ENCODE measurements at places on chromosomes 1 and 21.

DNA sequence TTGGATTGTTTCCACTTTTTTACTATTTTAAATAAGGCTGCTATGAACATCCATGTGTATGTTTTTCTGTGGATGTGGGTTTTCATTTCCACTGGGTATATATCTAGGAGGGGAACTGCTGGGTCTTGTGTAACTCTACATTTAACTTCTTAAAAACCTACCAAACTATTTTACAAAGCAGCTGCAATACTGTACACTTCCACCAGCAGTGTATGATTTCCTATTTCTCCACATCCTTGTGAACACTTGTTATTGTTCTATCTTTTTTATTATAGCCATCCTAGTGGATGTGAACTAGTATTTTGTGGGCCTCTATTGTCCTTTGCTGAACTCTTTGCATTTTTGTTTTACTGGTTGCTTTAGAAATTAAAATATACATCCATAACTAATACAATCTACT, 33.4 kb downstream of the DIPK1A start:
- DNase-seq: no peak

DNA sequence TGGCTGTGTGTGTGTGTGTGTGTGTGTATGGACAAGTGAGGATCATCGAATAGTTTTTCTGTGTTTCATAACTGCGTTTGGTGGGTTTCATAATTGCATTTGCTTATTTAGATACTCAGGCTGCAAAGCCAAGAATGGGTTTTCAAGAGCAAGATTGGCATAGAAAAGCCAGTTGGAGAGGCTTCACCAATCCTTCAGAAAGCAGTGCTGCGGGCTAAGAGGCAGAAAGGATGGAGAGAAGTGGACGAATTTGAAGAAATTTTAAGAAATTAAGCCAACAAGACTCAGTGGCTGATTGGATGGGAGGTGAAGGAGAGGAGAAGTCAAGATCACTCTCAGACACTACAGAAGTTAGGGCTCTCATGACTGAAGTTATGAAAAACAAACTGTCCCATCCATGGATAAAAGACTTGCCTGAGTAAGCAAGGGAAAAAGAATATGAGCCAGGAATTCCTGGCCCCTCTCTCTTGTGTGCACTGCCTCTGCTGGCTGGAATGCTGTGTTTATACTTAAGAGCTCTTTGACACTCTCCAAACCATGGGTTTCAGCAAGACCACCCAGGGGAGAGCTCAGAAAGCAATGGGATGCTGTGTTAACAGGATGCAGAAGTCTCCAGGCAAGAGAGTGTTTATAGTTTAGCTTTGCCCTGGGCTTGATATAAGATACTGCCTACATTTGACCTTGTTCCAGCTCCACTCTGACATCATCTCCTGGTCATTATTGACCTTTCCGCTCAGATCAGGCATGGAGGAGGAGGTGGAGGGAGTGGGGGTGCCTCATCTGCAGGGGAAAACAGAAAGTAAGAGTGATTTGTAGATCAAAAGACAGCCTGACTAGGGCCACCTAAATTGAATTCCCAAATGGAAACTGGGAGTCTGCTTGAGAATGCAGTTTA, 232.0 kb upstream of the PLXNA2 start:
- no peak for DNase-seq

GRCh38 chr1:225651376-225651871, 1.5 kb downstream of the ENAH start:
- DNase-seq: no peak

DNA sequence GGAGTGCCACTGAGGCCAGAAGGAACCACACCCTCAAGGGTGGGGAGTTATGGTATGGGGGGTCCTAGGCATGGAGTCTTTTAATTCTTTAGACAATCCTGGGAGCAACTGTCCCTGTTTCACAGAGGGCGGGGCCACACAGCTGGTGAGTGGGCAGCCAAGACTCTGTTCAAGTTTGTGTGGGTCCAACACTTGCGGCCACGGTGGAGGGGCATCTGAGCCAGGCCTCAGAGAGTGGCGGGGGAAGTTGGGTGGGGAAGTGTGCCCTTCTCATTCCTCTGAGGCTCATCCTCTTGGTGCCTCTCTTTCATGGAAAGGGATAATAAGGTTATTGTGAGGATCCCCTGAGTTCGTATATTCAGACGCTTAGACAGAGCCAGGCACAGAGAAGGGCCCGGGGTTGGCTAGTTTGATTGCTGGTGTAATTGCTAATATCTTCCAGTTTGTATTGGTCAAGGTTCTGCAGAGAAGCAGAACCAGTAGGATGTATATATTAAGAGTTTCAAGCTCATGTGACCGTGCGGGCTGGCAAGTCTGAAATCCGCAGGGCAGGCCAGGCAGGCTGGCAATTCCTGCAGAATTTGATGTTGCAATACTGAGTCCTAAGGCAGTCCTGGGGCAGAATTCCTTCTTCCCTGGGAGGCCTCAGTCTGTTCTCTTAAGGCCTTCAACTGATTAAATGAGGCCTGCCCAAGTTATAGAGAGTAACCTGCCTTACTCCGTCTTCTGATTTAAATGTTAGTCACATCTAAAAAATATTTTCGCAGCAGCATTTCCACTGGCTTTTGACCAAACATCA, 15.9 kb downstream of the PCSK9 start:
- DNase-seq: peak; percentile 65

DNA sequence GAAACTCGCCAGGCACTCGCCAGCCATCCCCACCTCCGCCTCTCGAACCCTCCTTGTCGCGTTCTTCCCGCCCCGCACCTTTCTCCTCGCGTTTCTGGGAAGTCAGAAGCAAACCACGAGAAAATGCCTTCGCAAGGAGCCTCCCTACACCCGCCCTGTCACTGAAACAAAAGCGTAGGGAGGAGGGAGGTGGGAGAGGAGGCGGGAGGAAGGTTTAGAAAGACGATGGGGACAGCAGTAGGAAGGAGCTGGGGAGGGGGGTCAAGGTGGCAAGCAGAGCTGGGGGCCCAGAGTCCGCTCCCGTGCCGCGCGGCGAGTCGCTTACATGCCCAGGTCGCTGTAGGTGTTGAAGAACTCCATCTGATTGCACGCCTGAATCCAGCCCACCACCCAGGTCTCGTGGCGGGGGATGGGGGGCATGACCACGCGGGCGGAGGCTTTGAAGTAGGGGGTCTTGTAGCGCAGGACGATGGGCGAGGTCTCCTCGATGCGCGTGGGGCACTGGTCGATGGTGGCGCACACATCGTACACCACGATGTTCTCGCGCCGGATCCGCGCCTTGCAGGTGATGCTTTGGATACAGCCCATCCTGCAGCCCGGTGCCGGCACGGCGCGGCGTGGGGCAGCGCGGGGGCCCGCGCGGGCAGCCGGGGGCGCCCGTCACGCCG, 1.0 kb downstream of the FAM78B start:
- DNase-seq: peak; percentile 86

- DNase-seq: no peak
Measured at GRCh38 chr1:158613764-158614163, 8.7 kb downstream of the OR10Z1 start.

DNA sequence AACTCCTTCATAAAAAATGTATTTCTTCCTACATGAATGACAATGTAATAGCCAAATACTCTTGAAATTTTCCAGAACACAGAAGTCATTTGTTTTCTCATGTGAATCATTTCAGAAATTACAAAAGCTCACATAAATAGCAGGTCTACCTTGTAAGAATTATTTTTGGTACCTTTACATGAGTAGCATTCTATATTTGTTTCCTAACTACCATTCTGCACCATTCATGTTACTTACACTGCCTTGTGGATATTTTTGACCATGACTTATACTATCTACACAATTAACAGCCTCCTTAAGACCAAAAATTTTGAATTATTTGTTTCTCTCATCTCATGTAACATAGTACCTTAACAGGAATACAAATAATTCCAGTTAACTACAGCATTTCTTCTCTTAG, 109.6 kb downstream of the ENAH start:
- no peak for DNase-seq

DNA sequence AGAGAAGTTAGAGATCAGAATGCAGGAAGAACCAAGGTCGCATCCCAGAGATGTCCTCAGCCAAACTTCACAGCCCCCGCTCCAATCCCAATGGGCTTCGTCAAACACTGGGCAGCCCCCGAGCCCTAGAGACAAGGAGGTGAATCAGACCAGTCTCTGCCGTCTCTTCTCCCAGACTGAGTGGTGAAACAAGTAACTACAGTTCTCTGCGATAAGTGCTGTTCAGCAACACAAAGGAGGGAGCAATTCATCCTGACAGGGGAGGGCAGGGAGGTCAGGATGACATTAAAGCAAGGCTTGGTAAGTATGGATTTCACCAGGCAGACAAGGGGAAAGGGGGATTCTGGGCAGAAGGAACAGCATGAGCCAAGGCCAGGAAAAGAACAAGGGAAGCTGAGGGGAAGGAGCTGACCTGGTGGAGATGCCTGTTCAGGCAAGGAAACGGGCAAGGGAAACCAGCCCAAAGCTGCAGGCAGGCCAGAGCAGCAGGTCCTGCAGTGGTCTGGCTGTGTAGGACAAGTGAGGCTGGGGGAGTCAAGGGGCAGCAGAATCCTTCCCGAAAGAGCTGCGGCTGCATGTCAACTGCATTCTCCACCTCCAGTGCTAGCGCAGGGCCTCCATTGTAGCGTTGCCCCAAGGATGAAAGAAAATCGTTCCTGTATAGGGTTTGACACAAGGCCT, 13.6 kb upstream of the ERI3 start:
- no peak for DNase-seq

DNA sequence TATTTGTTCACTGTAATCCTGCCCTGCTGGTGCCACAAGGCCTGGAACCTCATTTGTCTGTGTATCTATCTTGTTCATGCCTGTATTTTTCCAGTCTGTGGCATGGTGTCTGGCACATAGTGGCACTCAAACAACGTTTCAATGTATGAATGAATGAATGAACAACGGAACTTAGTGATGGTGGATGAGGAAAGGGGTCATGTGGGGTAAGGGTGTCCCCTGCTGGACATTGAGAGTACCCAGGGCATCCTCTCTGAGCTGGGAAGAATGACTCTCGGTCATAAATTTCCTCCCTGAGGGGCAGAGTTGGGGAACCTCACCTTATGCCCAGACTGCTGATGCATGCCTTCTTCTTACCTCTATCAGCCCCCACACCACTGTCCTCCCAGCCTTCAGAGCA, 18.9 kb upstream of the ZNF683 start:
- no peak for DNase-seq

DNA sequence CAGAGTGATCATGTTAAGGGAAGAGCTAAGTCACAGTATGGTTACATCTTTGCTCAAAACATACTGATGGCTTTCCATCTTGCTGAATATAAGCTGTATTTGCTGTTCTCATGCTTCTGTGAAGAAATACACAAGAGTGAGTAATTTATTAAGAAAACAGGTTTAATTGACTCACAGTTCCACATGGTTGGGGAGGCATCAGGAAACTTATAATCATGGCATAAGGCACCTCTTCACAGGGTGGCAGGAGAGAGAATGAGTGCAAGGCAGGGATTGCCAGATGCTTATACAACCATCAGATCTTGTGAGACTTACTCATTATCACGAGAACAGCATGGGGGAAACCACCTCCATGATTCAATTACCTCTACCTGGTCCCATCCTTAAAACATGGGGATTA, 24.4 kb upstream of the RGS5 start:
- no peak for DNase-seq

DNA sequence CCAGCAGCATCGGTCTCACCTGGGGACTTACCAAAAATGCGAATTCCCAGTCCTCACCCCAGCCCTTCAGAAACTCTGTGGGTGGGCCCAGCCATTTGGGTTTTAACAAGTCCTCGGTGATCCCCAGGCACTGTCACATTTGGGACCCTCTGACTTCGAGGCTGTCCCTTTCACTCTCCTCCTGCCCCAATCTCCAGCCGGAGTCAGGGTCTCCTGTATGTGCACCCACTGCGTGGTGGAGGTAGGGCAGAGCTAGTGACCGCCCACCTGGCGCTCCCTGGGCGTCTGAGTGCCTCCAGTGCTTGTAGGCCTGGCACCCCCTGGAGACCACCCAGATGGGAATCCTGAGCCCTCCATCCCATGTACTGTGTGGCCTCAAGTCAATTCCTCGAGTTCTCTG, 31.1 kb downstream of the EPHA8 start:
- no peak for DNase-seq

DNA sequence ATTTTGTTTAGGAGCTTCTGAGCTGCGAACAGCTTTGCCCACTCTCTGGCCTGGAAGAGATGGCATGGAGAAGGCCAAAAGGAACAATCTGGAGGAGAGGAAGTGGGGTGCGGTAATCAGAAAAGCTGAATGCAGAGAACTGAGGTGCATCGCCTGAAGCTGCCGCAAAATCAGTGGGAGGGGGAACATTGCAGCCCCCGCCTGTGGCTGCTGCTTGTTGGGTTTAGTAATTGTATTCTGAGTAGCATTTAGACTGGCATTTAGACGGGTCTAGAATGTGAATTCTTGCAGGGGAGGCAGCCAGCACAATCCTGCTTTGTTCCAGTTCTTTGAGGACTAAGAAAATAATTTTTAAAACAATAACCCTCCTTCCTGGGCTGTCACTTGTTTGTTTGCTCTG, 25.4 kb downstream of the NFASC start:
- no peak for DNase-seq

- no peak for DNase-seq
Measured at GRCh38 chr1:53396573-53397268, 62.5 kb upstream of the DMRTB1 start.

DNA sequence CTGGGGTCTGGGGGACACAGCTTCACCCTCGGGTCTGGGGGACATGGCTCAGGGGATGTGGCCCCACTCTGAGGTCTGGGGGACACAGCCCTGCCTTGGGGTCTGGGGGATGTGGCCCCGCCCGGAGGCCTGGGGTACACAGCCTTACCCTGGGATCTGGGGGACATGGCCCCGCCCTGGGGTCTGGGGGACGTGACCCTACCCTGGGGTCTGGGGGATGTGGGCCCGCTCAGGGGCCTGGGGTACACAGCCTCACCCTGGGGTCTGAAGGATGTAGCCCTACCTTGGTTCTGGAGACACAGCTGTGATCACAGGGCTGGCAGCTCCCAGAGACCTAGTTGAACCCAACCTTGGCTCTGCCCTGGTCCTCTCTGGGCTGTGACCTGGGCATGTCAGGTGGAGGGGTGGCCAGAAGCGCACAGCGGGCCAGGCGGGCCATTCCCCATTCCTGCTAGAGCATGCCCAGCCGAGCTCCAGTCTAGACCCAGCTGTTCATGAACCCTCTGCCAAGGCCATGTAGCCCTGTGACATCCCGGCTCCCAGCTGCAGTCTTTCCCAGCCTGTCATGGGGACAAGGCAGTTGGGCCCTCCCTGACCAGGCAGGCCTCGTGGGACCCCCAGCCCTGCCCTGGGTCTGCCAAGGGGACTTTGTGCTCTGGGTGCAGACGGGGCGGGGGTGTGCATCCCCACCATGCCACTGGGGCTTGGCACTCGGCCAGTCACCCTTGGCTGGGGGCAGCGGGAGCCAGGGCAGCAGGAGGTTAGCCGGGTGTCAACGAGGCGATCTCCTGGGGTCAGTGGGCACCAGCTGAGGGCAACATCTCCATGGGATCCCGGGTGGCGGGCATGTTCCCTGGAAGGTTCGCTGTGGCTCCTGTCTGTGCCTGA, 43.9 kb downstream of the WNT9A start:
- no peak for DNase-seq

- no peak for DNase-seq
Measured at GRCh38 chr1:223670458-223671159, 5.1 kb upstream of the CAPN8 start.
